ENCODE measurements at places on chromosomes 11 and 22.

- no peak for DNase-seq
Measured at GRCh38 chr22:30325065-30325720, 1.5 kb downstream of the TBC1D10A start.

DNA sequence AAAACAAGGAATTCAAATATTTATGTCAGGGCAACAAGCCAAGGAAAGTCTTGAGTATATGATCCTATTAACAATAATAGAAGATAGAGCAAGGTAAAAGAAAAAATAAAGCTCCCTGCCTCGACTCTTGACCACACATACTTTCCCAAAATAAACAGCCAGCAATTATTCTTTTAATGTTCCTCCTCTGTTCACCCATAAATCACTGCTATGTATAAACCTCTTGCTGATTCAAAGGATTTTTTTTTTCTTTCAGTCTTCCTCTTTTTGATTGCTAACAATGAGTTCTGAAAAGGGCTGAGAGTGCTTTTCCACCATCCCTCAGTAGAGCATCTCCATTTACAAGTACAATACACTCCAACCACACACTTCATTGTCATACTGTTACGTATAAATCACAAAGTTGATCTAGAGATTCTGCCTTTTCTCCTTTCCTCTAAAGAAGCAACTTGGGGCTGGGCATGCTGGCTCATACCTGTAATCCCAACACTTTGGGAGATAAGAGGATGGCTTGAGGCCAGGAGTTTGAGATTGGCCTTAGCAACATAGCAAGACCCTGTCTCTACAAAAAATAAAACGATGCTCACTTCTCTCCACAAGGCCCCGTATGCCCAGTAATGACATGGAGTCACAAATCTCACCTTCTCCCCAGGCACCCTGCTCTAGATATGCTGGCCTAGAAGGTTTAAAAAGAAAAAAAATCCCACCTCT is 24.0 kb downstream of the RAB30 start:
- no peak for DNase-seq

DNA sequence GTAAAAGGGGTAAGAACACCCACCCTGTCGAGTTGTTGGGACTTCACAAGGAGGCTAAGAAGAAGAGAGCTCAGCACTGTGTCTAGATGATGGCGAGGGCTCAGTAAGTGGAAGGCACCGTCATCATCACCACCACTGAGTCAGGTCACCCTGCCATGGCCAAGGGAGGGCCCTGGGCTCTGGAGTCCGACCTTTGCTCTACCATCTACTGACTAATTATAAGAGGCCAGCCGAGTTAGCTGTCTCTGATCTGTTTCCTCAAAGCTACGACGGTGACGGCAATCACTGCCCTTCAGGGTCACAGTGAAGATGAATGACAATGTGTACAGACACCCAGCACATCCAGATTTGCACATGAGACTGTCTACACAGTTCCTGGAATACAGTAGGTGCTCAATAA is 29.3 kb downstream of the KIAA0930 start:
- no peak for DNase-seq

DNA sequence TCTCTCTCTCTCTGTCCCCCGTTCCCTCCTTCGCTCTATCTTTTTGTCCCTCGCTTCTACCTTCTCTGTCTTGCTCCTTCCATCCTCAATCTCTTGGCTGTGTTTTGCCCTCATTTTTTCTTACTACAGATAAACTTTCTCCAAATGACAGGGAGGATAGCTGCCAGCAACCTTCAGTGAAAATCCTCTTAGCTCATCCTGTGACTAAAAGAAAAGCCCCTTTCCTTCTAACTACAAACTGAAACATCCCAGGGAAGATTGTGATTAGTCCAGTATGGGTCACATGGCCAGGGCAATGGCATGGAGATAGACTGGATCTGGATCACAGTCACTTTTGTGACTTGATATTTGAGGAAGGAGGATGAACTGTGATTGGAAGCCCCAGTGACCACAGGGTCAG is 10.4 kb downstream of the SPON1 start:
- DNase-seq, result no peak

- no peak for DNase-seq
Measured at GRCh38 chr22:33012833-33013450, 45.2 kb downstream of the SYN3 start.

- no peak for DNase-seq
Measured at GRCh38 chr11:95432714-95433503, 201.9 kb upstream of the SESN3 start.

GRCh38 chr22:19733755-19734154 is 10.4 kb downstream of the GP1BB start:
- DNase-seq, result no peak

DNA sequence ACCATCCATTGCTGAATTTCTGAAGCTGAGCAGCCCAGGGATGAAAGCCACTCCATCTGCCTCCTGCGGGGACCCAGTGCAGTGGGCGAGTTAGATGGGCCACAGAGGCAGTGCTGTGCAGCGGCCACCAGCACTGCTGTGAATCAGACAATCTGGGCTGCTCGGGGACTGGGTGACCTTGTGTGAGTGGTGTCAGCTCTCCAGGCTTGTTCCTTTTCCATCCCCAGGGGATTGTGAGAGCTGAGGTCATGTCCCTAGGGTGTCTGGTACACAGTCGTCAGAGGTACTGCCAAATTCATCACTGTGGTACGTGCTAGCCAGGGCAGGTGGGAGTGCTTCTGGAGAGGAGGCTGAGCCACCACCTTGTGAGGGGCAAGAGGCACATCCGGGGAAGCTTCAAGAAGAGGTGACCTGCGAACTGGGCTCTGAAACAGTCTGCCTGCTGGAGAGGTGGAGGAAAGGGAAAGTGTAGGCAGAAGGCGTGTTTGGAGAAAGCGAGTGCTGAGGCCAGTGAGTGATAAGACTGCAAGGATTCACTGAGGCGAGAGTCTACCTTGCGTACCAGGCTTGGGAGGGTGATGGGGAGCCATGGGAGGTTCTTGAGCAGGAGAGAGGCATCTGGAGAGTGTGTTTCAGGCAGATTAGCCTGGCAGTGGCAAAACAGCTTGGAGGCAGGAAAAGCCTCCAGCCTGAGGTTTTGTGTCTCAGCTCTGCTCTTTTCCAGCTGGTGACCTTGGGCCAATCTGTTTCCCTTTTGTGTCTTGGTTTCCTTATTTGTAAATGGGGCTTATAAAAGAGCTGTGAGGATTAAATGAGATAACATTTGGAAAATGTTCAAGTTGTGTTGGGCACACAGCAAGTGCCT is 22.7 kb downstream of the CACNA1I start:
- DNase-seq, result no peak

DNA sequence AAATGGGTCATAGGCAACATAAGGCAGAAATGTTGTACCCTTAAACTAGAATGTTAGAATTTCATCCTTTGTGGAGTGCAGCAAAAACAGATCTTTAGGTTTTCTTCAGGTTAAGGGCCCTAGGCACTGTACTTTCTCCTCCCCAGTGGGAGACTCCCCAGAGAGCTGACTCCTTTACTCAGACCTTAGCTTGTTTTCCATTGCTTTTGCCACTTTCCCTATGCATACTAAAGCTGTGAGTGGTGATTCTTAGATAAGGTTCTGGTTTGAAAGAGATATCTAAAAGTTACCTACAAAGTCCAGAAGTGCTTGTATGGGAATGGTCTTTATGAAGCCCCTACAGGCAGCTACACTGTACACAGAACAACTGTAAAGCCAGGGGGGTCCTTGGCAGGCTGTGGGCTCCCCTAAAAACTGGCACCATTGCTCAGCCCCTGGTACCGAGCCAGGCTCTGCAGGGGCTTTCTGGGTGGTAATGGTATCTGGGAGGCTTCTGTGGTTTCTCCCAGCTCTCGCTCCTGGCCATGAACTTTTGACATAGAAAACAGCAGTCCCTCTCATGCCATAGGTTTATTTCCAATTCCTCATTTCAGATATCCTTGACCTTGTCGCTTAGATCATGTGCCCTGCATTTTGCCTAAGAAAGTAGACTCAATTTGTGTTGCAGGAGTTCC is 23.2 kb downstream of the AMOTL1 start:
- DNase-seq, result no peak

DNA sequence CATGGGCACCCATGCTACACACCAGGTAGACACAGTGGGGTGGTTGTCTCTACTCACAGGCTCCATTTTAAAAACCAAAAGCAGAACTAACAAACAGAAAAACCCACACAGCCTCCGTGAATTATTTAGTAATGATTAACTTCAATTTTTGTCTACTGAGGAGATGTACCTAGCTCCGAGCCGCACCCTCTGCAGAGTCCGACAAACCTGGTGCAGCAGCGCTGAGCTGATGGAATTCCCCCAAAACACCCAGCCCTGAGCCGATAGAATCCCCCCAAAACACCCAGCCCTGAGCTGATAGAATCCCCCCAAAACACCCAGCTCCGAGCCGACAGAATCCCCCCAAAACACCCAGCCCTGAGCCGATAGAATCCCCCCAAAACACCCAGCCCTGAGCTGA is 927.0 kb downstream of the BRD1 start:
- no peak for DNase-seq

- no peak for DNase-seq
Measured at GRCh38 chr11:45517171-45517770, 148.2 kb downstream of the CHST1 start.

- DNase-seq, result no peak
Measured at GRCh38 chr11:28999620-29000019, 891.4 kb downstream of the METTL15 start.

GRCh38 chr11:22042081-22042480 is 150.8 kb upstream of the ANO5 start:
- no peak for DNase-seq

DNA sequence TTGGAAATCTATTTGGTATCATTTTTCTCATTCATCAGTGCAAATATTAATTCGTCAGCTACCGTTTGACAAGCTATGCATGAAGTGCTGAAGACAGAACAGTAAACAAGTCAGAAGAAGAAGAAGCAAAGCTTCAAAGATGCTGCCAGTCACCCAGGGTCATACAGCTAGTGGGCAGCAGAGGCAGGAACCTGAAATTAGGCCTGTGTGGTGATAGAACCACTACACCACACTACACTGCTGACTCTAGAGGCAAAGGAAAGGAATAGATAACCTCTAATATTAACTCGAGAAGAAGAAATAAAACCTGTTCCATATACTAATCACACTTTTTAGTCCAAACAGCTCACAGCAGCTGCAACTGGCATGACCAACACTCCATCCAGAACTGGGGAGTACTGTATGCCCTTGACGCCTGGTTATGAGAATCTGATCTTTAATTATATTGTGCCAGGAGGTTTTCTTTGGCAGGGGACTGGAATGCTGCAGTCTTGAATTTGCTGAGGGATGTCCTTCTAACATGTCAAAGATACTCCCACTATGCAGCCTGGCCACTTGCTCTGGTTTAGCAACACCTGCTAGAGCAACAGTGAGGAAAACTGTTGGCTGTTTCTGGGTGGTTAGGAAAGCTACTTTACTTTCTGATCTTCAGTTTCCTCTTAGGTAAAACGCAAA is 73.0 kb downstream of the PAK1 start:
- DNase-seq, result no peak
